ENCODE measurements at places on chromosomes 12 and 14. TPM values are rescaled to one million over a fixed set of nuclear protein-coding genes. Genes with fewer than 3 reads are reported as not detected.

The C12orf50 gene
- not detected for polyA plus RNA-seq

The C12orf56 gene
- polyA plus RNA-seq = 0.18 TPM

The RPGRIP1 gene
- polyA plus RNA-seq = 0.07 TPM

The ITGA7 gene
- polyA plus RNA-seq = 0.04 TPM

The CLEC6A gene
- not detected for polyA plus RNA-seq

The ZBTB42 gene
- polyA plus RNA-seq = 0.73 TPM

The GDF3 gene
- not detected for polyA plus RNA-seq

The PAWR gene
- 23.4 TPM for polyA plus RNA-seq

The GLS2 gene
- polyA plus RNA-seq = 0.63 TPM

The PPP1R3E gene
- 2.5 TPM for polyA plus RNA-seq

The MFAP5 gene
- polyA plus RNA-seq = 295 TPM

The NINJ2 gene
- polyA plus RNA-seq = 0.94 TPM

DNA sequence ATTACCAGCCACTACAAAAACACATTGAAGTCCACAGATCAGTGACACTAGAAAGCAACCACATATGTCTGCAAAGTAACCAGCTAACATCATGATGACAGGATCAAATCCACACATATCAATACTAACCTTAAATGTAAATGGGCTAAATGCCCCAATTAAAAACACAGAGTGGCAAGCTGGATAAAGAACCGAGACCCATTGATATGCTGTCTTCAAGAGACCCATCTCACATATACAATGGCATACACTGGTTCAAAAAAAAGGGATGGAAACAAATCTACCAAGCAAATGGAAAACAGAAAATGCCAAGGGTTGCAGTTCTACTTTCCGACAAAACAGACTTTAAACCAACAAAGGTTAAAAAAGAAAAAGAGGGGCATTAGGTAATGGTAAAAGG, 307.7 kb downstream of the GPHN start:
- H3K4me1 ChIP-seq = no peaks in the 10 kb centered on the region
- no peaks in the 10 kb centered on the region for H3K27me3 ChIP-seq
- no peak overlapping the region for H3K4me3 ChIP-seq
- peaks cover 2% of the 10 kb centered on the region for H3K36me3 ChIP-seq

DNA sequence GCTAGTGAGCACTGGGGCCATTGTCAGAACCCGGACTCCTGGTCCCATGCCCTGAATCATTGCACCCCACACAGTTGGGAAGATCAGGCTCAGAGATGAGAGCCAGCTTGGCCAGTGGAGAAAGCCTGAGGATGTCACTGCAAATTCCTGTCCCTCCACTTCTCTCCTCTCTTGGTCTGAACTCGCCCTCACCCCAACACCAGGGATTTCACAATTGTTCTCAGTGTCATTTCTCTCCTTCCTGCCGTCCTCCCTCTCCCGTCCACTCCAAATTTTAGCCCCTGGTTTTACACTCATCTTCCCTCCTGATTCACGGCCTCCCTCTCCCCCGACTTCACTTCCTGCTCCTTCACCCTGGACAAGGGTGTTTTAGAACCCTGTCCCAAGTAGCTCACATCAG, 11.1 kb downstream of the KRT75 start:
- no peak overlapping the region for H3K27ac ChIP-seq
- H3K27me3 ChIP-seq = no peaks in the 10 kb centered on the region
- H3K36me3 ChIP-seq = no peaks in the 10 kb centered on the region
- peaks cover 21% of the 10 kb centered on the region for H3K4me1 ChIP-seq

- DNase-seq = no peak
- H3K4me1 ChIP-seq = no peaks in the 10 kb centered on the region
- no peaks in the 10 kb centered on the region for H3K36me3 ChIP-seq
- H3K27ac ChIP-seq = no peak overlapping the region
- no peaks in the 10 kb centered on the region for H3K27me3 ChIP-seq
Measured at GRCh38 chr12:21906919-21907493, 34.2 kb downstream of the ABCC9 start.

- H3K4me1 ChIP-seq = no peaks in the 10 kb centered on the region
- no peak overlapping the region for H3K27ac ChIP-seq
Measured at GRCh38 chr12:89840162-89840922, 131.7 kb upstream of the ATP2B1 start.

- H3K4me3 ChIP-seq = no peak overlapping the region
- H3K27me3 ChIP-seq = no peaks in the 10 kb centered on the region
- H3K36me3 ChIP-seq = no peaks in the 10 kb centered on the region
Measured at GRCh38 chr12:5456030-5456429, 24.1 kb downstream of the NTF3 start.

DNA sequence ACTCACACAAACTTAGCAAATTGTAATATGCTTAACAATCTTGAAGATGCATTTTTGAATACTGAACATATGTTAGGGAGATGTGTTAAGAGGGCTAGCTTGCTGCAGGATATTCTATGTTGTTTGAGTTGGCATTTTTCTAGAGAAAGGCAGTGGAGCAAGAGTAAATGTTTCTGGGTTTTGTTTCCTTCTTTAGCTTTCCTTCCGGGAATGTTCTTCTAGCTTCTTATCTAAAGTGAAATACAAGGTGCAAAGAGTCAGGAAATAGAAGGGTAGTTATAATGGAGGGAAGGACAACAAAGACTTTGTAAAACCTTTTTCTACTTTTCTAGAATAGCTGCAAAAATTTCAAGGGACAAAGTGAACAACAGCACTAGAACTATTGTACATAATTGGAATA, 77.6 kb upstream of the KCNH3 start:
- DNase-seq = no peak
- H3K27ac ChIP-seq = no peak overlapping the region
- peaks cover 3% of the 10 kb centered on the region for H3K36me3 ChIP-seq
- H3K4me3 ChIP-seq = no peak overlapping the region
- no peaks in the 10 kb centered on the region for H3K27me3 ChIP-seq

DNA sequence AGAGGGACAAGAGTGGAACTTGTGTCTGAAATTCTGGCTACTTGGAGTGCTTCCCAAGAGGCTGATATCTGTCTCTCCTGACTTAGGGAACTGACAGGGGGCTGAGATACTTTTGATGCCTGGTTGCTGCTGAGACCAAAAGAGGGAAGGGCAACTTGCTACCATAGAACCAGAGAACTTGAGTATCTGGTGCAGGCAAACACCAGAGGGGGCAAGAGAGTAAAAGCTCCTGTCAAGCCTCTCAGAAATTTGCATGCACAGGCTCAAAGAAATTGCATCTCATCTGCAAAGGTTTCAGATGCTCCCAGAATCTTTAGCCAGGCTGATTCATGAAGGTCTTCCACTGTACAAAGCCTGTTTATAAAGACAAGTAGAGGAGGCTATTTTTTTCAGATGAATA, 391.3 kb upstream of the FOXG1 start:
- DNase-seq = no peak
- no peaks in the 10 kb centered on the region for H3K4me1 ChIP-seq
- H3K27me3 ChIP-seq = no peaks in the 10 kb centered on the region
- no peak overlapping the region for H3K4me3 ChIP-seq
- H3K27ac ChIP-seq = no peak overlapping the region

GRCh38 chr12:93322784-93323183, 54.9 kb upstream of the NUDT4 start:
- no peak overlapping the region for H3K27ac ChIP-seq
- H3K27me3 ChIP-seq = no peaks in the 10 kb centered on the region
- H3K4me1 ChIP-seq = peaks cover 3% of the 10 kb centered on the region

DNA sequence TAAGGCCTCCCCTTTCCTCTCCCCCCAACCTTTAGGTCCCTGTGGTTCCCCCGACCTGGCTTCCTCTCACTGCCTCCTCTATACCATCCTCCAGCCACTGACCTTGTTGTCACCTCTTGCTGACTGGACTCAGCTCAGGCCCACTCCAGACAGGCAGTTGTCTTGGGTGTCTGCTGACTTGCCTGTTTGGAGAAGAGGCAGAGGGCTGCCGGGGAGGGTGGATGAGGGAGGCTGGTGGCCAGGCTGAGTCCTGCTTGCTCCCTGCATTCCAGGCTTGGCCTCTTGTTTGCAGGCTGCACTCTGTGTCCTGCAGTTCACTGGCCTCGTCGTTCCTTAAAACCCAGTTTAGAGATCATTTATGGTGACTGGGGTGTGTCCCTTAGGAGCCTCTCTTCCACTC, 31.0 kb upstream of the RD3L start:
- no peak for DNase-seq
- H3K4me3 ChIP-seq = no peak overlapping the region
- H3K27ac ChIP-seq = no peak overlapping the region

DNA sequence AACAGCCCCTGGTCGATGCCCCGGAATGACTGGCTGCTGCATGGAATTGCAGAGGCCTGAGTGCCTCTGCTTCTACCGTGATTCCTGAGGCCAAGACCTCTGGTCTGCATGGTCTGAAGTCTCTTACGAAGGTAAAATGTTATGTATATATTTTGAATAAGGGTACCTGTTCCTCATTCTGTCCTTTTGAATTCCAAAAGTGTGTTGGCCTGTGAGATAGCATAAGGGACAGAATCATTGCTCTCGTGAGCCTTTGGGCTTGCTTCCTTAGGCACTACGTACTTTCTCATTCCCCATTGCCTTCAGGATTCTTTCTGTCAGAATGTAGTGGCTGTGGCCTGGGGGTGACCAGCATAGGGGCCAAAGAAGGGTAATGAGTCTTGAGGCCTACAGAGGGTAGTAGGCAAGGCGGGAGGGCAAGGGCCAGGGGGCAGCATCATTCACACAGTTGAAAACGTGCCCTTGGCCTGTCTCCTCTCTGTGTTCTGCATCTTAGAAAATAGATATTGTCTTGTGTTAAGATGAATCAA, 19.5 kb downstream of the TRAF3 start:
- no peaks in the 10 kb centered on the region for H3K27me3 ChIP-seq
- H3K4me1 ChIP-seq = peaks cover 13% of the 10 kb centered on the region
- H3K4me3 ChIP-seq = no peak overlapping the region
- no peaks in the 10 kb centered on the region for H3K36me3 ChIP-seq

DNA sequence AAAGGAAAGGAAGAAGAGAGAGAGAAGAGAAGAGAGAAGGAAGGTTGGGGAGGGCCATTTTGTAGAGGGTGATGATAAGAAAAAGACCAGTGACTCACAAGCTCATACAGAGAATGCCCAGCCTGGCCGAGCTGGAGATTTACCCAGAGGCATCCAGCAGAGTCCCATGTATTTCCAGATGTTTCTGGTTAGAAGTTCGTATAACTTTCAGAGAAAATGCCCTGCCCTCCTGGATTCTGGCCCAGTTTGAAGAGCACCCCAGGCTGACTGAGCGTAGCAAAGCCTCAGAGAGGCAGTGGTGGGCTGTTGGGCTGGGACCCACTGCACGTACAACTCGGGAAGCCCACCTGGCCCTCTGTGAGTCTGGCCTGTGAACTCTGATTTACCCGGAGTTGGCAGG, 221.8 kb downstream of the SLC41A2 start:
- no peak overlapping the region for H3K4me3 ChIP-seq
- H3K36me3 ChIP-seq = no peaks in the 10 kb centered on the region

DNA sequence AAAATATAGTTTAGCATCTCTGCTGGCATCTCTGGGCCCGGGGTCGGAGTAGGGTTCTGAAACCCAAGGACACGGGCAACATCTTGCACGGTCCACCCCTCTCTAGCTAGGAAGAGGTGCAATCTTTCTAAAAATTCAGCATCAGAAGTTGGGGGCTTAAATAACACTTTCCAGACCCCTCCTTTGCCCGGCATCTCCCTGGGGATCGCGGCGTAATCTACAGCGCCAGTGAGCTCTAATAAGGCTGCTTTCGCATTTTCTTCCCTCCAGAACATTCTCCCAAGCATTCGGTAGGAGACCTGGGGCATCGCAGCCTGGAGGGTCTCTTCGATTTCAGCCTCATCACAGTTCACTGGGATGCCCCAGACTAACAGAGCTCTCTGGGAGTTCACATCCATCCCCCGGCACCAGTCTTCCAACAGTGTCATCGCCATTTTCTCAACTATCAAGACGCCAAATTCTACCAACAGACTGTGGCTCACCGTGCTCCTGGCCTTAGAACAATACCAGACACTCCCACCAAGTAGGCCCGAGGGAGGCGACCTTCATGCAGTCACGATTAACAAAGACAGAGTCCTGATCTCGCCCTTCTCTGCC, 880 bp downstream of the PNMA1 start:
- no peaks in the 10 kb centered on the region for H3K27me3 ChIP-seq
- peak overlapping the region; percentile 57 for H3K4me3 ChIP-seq

DNA sequence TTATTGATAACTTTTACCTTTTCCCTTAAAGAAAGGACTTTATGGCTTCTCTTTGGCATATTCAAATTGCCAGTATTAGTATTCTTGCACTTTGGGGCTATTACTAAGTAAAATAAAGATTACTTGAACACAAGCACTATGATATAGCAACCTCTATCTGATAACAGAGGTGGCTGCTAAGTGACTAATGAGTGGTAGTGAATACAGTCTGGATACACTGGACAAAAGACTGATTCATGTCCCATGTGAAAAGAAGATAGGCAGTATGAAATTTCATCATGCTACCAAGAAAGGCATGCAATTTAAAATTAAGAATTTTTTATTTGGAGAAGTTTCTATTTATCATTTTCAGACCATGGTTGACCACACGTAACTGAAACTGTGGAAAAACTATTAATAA, 399.9 kb downstream of the FSCB start:
- DNase-seq = no peak
- no peak overlapping the region for H3K27ac ChIP-seq
- H3K36me3 ChIP-seq = no peaks in the 10 kb centered on the region

DNA sequence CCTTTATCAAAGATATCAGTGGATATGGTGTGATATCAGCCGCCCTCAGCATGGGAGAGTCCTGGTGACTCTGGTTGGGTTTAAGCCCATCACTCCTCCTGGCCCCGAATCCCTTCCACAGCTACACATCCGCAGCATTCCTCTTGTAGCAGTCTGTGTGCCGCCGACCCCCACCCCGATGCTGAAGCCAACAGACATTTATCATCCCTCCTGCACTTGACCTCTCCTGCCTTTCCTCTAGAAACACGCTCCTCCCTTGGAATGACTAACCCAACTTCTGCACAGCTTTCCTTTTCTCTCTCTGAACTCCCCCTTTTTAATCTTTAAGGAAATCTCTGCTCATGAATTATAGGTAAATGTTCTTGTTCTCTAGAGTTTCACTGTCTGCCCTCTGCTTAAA, 250.9 kb upstream of the FOXN3 start:
- H3K36me3 ChIP-seq = no peaks in the 10 kb centered on the region
- no peak overlapping the region for H3K27ac ChIP-seq
- no peak for DNase-seq
- H3K27me3 ChIP-seq = no peaks in the 10 kb centered on the region
- no peak overlapping the region for H3K4me3 ChIP-seq

GRCh38 chr12:108109504-108109903, 19.6 kb upstream of the WSCD2 start:
- no peak overlapping the region for H3K27ac ChIP-seq
- H3K4me1 ChIP-seq = peaks cover 4% of the 10 kb centered on the region
- H3K27me3 ChIP-seq = no peaks in the 10 kb centered on the region
- DNase-seq = no peak

DNA sequence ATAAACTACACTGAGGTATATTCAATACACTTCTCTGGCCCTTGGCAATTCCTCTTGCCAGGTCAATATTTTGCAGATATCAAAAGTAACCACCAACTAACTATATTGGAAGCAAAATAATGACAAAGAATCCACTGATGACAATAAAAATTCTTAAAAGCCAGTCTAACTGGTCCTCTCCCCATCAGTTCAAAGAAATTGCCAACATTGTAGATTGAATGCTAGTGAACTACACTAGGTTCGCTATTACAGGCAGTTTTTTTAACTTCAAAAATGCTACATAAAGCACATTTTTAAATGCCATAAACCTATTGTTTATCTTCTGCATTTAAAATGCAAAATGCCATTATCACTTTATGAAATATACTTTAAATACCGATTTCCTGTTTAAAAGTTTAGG, 4.0 kb downstream of the CDK17 start:
- H3K4me3 ChIP-seq = no peak overlapping the region
- H3K36me3 ChIP-seq = no peaks in the 10 kb centered on the region
- H3K27me3 ChIP-seq = no peaks in the 10 kb centered on the region
- peaks cover 15% of the 10 kb centered on the region for H3K4me1 ChIP-seq
- DNase-seq = no peak

Data from keratinocyte (primary cell).